Erythroblast (primary cell): ENCODE measurements at places on chromosomes 1 and 21.

DNA sequence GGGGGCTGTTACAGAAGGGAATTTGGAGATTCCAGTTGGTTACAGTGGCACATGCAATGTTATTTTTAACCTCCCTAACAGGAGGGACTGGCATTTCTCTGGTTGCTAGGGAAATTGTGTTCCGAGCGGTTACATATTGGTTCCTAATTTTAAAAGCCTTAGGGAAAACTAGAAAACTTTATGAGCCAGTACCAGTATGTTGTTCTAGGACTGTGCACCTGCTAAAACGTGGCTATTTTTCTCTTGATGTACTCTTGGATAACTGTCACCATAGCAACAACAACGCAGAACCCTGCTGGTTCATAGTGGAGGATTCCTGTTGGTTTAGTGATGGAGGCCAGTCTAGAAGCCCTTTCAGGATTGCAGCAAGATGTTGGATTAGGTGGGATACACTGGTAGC is 68.9 kb upstream of the PGBD5 start:
- no peak for DNase-seq

GRCh38 chr1:59609245-59609644 is 205.5 kb upstream of the HOOK1 start:
- no peak for DNase-seq

DNA sequence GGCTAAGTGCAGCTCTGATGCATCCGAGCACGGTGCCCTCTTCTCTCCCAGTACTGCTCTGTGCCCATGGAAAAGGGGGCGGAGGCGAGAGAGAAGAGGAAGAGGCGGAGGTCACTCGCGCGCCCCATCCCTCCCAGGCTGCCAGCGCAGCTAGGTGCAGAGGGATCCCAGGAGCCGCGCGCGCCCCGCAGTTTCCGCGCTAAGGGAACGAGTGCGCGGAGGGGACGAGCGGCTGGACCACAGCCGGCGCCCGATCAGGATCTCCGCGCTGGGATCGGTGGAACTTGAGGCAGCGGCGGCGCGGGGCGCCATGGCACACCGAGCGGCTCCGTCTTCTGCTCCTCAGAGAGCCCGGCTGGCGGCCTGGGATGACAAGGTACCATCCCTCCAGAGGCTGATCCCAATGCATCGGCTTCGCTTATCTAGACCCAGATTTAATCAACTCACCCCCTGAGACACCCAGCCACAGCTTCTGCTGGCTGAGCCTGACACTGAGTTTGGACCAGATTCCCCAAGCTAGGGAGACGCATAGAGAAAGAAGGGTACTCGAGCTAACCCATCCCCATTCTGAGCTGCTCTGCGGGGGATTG is at the start of gene PTGFR:
Gene PTGFR (plus strand): TSS at position 114 of the 590 bp plus-strand sequence. CDS start 1,770 bp downstream, outside the sequence.
- DNase-seq: no peak

- DNase-seq: no peak
These were observed 121.1 kb downstream of the FOXD2 start for GRCh38 chr1:47558601-47559593.

GRCh38 chr1:227947676-227948492 is at the start of gene WNT9A:
Gene WNT9A (minus strand): TSS chr1:227947932. CDS start chr1:227947887, 45 bp downstream.
- peak; percentile 47 for DNase-seq

DNA sequence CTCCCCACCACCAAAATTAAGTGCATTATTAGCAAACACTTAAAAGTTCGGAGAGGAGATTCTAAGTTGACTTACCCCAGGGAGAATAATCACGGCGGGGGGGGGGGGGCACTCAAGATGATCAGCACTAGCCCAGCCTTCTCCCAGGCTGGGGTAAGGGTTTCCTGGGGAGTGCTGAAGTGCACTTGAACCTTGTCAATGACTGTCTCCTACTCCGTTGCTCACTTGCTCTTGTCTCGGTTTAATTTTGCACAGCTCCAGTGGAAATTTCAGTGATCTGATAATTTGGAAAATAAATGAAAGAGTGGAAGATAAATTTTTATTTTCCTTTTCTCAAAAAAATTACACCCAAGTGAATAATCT is 59.2 kb downstream of the PBX1 start:
- DNase-seq: no peak

DNA sequence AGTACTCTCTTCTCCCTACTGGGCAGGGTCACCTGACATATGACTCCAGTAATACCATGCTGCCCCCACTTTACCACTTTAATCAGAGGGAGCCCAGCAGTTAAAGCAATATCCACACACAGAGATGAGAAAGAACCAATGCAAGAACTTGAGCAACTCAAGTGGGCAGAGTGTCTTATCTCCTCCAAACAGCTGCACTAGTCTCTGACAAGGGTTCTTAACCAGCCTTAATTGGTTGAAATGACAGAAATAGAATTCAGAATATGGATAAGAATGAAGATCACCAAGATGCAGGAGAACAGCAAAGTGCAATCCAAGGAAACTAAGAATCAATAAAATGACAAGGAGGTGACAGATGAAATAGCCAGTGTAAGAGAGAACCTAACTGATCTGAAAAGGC is 91.0 kb downstream of the KCNT2 start:
- peak; percentile 82 for DNase-seq

- no peak for DNase-seq
These were observed 52.5 kb upstream of the PRMT6 start for GRCh38 chr1:107003972-107004371.

- DNase-seq: no peak
These were observed 88.2 kb downstream of the KAZN start for GRCh38 chr1:14686701-14687100.

- DNase-seq: no peak
These were observed 13.5 kb downstream of the GNG4 start for GRCh38 chr1:235635938-235636662.

- no peak for DNase-seq
These were observed 94.1 kb downstream of the SIK1 start for GRCh38 chr21:43332861-43333297.

DNA sequence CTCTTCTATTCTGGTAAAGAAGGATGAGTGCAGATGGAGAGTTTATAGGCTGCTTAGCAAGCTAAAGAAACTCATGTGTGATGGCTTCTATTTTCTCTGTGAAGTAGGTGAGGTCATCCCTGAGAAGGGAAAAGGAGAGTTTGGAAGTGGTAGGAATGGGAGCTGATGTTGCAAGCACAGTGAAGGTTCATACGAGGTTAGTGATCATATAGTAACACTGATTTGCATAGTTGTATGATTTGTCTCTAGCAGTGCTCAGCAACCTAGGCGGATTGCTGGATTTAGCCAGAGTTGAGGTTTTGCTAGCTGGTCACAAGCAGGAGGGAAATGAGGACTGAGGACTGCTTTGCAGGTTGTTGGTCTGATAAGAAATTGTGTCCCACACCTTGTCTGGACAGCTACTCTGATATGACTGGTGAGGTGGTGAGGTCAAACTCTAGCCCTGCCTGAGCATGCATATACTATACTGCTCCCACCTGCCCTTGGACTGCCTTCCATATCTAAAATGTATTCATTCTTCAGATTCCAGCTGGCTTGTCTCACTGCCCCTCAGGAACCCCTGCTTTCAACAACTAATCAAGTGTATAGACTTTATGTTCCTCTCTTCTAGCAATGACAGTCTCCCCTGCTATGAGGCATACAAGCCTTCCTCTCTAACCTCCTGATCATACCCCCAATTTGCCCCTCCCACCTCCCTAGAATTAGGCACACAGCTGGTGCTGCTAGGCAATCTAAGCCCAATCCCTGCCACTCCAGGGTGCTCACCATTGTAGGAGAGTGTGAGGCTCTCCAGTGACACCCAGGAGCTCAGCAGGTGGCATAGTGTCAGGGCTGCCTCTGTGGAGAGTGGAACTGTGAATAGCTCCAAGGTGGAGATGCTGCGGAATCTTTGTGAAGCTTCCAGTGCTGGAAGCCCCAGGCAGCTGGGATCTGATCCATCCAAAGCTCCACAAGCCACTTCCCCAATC is 18.5 kb downstream of the LRRC41 start:
- no peak for DNase-seq

DNA sequence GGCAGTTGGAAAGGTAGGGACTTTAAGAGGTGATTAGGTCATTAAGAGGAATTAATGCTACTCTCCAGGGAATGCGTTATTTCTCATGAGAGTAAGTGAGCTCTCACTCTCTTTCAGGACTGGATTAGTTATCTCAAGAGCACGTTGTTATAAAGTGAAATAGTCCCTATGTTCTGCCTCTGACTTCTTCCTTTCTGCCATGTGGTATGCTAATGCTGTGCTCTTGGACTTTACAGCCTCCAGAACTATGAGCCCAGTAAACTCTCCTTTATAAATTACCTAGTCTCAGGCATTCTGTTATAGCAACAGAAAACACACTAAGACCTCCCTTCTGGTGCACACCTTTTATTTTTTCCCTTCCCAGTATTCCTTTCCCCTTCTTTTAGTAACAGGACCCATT is 187.8 kb downstream of the NR5A2 start:
- DNase-seq: no peak

- no peak for DNase-seq
These were observed 40.0 kb downstream of the CDCP2 start for GRCh38 chr1:54112705-54113368.

- DNase-seq: no peak
These were observed 84.1 kb downstream of the RGS2 start for GRCh38 chr1:192892934-192893333.

DNA sequence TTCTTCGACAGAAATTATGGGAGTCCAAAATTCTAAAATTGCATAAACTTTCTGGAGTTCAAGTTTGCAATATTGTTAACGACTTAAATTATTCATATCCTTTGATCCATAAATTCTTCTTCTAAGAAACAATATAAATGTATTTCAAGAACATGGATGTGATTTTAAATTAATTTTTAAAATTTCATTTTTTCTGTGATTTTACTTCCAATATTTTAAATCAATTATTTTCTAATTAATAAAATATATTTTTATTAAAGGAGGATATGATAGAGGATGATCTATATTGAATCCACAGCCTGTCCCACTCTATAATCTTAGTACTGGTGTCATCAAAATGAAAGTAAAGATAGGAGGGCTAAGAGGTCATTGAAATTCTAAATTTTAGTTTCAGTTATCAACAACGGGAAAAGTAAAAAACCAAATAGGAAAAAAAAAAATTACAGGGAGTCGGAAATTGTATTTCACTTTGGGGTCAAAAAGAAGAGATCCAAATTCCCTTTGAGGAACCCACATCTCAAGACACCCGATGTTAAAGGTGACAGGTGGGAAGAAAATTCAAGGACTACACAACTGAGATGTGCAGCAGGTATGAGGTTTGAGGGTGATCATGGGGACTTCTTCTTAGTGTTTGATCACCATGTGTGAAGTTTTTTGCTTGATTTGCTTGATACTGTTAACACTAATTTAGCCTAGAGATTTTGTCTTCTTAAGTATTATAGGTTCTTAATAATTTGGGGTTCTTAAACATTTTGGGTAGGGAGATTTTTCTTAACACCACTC is 154.8 kb upstream of the RGS18 start:
- no peak for DNase-seq

GRCh38 chr1:53362270-53362669 is 34.4 kb upstream of the LRP8 start:
- no peak for DNase-seq

- no peak for DNase-seq
These were observed 412.1 kb upstream of the NFIA start for GRCh38 chr1:60670302-60670701.

GRCh38 chr1:176141449-176141848 is 65.6 kb downstream of the COP1 start:
- DNase-seq: peak; percentile 71

DNA sequence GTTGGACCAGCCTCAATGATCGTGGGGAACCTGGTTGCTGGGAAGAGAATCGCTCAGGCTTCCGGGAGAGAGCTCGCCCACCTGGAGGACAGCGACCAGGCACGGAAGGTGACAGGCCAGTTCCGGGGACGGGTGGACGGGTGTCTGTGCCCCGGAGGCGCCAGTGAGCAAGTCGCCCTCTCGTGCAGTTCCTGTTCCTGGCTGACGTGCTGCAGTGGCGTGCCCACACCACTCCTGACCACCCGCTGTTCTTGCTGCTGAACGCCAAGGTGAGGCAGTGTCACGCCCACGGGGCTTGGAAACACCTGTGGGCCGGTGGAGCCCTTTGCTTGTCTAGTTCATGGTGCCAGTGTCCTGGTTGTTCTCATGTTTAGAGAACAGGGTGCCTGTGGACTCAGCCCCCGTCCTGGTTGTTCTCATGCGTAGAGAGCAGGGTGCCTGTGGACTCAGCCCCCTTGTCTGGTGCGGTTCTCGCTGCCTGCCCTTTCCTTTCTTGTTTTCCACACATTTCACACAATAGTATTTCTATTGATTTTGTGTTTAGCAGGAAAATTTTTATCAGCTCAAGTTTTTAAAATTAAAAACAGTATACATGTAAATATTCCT is 53.1 kb downstream of the S100B start:
- no peak for DNase-seq

- peak; percentile 68 for DNase-seq
These were observed 8.7 kb upstream of the PIK3C2B start for GRCh38 chr1:204503122-204503912.

DNA sequence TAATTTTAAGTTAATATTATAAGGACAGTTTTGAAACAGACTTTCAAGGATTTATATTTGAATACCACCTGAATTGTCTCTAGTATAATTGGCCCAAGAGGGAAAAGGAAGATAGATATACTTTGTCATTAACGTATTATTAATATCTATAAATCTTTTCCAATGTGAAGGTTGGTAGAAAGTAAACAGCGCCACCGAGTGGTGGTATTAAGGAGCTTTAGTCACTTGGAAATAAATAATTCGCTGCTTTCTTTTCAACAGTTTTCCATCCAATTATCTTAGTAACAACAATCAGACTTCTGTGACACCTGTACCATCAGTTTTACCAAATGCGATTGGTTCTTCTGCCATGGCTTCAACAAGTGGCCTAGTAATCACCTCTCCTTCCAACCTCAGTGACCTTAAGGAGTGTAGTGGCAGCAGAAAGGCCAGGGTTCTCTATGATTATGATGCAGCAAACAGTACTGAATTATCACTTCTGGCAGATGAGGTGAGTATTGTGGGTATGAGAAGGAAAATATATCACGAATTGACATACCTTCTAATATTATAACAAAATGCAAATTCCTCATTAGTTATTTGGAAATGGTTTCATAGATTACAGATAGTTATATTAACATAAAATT is 37.7 kb downstream of the SH3GLB1 start:
- DNase-seq: peak; percentile 68

DNA sequence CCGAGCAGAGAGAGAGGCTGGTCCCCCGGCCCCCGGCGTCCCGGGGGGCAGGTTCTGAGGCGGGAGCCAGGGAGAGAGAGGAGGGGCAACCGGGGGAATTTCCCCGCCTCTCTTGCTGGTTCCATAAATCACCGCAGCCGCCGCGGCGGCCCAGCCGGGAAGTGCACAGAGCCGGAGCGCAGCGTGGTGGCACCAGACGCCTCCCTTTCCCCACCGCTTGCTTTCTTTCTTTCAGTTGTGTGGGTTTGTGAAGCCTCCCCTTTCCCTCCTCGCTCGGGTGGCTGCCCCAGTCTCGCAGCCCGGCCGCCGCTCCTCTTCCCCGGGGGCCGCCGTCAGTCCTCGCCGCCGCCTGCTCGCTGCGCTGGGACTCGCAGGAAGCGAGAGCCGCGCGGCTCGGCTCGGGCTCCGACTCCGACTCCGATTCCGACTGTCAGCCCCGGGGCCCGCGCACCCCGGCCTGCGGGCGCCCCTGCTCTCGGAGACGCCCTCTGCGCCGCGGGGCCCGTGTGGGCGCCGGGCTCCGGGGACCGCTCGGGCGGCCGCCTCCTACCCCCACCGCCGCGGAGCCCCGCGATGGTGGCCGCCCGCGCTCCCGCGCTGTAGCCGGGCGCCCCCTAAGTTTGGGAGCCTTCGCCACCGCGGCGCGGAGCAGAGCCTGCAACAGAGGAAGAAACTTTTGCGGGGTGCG is at the start of gene CACHD1:
Gene CACHD1 (plus strand): TSS at position 153 of the 688 bp plus-strand sequence. CDS start 616 bp downstream, outside the sequence.
- DNase-seq: peak; percentile 75
